ENCODE measurements at places on chromosomes 11 and 22.

- no peak for DNase-seq
Observed at GRCh38 chr11:4763096-4763495, 6.6 kb downstream of the OR51F1 start.

GRCh38 chr11:6249770-6250555 is 9.7 kb upstream of the CCKBR start:
- no peak for DNase-seq

DNA sequence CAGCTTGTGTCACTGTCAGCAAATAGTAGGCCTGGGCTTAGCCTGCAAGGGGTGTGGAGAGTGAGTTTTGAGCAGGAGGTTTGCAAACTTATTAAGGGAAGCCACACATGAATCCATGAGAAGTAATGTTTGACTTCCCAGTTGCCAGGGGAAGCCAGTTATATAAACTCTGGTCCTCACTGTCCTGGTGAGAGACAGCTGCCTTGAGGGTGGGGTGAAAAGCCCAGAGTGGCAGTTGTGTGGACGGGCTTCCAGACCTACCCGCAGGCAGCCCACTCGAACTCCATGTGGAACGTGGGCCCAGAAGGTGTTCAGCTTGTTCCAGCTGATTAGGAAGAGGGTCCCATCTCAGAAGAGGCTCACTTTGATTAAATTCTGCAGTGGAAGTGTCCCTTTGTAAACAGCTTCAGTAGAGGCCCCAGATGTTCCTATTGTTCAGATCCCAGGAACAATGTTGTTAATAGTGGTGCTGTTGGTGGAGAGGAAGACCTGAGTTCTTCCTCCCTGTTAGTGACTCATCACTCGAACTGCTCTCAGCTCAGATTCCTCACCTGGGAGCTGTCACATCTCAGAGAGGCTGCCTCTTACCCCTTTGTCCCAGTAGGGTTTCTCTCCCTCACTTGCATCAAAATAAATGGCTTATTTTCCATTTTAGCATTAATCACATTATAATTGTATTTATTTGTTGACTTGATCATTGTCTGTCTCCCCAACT is 63.4 kb downstream of the GRAMD1B start:
- no peak for DNase-seq

DNA sequence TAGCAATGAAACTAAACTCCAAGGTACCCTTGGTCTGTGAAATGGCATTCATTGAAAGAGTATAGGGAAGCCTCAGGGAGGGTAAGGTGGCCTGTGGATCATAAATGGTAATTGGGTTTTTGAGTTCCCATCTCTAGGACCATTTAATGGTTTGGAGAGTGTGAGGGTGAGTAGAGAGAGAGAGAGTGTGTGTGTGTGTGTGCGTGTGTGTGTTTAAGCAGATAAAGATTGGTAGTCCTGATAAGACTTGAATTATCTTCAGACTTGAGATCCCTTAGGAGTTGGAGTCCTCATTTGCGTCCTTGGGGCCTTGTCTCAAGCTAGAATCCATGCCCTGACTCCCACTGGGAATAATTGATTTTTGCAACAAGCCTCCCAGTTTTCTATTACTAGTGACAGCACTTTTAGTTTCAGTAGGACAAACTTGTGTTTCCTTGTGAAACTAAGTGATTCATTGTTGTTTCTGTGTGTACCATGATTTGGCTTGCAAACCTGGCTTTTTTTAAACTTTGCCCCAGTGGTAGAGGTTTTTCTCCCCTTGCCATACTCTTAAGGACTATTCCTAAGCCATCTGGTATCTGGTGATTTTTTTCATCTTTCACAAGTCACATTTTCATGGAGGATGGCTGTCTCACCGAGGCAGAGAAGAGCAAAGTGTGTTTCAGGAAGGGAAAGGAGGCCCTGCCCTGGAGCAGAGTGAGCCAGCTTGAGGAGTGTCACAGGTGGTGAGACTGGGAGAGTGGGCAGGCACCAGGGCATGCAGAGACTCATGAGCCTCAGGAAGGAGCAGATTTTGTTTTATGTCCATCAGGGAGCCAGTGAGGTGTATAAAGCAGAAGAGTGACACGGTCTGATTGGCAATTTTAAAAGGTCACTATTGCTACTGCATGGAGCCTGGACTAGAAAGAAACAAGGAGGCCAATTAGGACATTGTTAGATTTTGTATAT is 26.7 kb downstream of the ALKBH3 start:
- no peak for DNase-seq

- no peak for DNase-seq
Observed at GRCh38 chr11:69094915-69095290, 46.2 kb downstream of the TPCN2 start.

- no peak for DNase-seq
Observed at GRCh38 chr22:47163856-47164513, 401.5 kb downstream of the TBC1D22A start.

DNA sequence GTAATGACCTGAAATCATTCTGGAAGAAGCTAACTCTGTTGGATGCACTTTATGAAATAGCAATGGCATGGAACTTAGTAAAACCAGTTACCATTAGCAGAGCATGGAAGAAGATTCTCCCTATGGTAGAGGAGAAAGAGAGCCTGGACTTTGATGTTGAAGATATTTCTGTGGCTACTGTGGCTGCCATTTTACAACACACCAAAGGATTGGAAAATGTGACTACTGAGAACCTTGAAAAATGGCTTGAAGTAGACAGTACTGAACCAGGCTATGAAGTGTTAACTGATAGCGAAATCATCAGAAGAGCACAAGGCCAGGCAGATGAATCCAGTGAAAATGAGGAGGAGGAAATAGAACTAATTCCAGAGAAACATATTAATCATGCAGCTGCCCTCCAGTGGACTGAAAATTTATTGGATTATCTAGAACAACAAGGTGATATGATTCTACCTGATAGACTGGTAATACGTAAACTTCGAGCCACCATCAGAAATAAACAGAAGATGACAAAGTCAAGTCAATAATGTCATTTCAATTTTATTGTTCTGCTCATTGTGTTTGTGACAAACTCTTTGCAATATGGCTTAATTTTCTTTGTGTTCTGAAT is 2.0 kb downstream of the JRKL start:
- no peak for DNase-seq

All from T-helper 1 cell (primary cell).